B cell (primary cell): ENCODE measurements at places on chromosomes 3 and 15.

GRCh38 chr15:62569460-62570404 is 404.6 kb upstream of the C2CD4B start:
- peaks cover 14% of the 10 kb centered on the region for H3K4me1 ChIP-seq
- no peak overlapping the region for H3K27ac ChIP-seq
- no peaks in the 10 kb centered on the region for H3K36me3 ChIP-seq
- no peaks in the 10 kb centered on the region for H3K27me3 ChIP-seq

GRCh38 chr15:58260205-58260724 is 122.1 kb downstream of the AQP9 start:
- no peak for DNase-seq
- H3K27ac ChIP-seq, result no peak overlapping the region
- no peaks in the 10 kb centered on the region for H3K36me3 ChIP-seq
- no peak overlapping the region for H3K4me3 ChIP-seq

- H3K4me1 ChIP-seq, result peaks cover 15% of the 10 kb centered on the region
- H3K27me3 ChIP-seq, result no peaks in the 10 kb centered on the region
- H3K27ac ChIP-seq, result peak overlapping the region; percentile 89
- peaks cover 18% of the 10 kb centered on the region for H3K36me3 ChIP-seq
- DNase-seq, result no peak
These were observed 347 bp upstream of the C3orf62 start for GRCh38 chr3:49277383-49277775.

- no peak for DNase-seq
- H3K27ac ChIP-seq, result no peak overlapping the region
- no peak overlapping the region for H3K4me3 ChIP-seq
- no peaks in the 10 kb centered on the region for H3K36me3 ChIP-seq
- H3K27me3 ChIP-seq, result no peaks in the 10 kb centered on the region
These were observed 25.3 kb downstream of the PLA2G4D start for GRCh38 chr15:42069025-42069424.

DNA sequence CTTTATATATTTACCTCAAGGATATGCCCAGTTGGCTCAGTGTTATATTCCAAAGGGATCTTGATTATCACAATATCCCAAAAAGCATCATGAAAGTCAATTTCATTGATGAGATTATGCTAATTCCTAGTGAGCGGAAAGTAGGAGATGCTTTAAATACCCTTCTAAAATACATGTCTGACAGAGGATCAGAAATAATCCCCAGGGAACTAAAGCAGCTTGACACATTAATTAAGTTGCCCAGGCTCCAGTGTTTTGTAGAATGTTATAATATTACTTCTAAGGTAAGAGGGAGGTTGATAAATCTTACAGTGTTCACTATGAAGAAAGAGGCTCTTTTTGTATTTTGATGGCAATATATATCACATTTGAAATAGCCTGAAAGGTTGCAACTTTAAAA is 767.5 kb upstream of the ROBO1 start:
- no peaks in the 10 kb centered on the region for H3K4me1 ChIP-seq
- H3K36me3 ChIP-seq, result no peaks in the 10 kb centered on the region
- no peak overlapping the region for H3K27ac ChIP-seq

DNA sequence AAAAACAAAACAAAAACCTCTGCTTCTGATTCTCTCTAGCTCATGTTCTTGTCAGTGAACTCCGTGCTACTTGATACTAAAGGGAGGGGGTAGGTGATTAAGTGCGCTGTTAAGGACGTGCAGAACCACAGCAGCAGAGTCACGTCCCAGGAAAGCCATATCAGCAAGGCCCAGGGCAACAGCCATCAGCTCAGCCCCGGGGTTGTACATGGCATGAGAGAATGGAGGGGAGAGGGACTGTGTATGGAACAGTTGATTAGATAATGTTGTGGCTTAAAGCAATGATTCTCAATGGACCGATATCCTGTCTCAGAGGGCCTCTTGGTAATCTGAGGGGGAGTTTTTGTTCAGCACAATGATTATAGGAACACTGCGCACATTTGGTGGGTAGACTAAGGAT is 27.6 kb downstream of the C2CD4A start:
- DNase-seq, result no peak
- no peaks in the 10 kb centered on the region for H3K36me3 ChIP-seq
- H3K4me1 ChIP-seq, result no peaks in the 10 kb centered on the region
- no peak overlapping the region for H3K4me3 ChIP-seq
- no peak overlapping the region for H3K27ac ChIP-seq
